ENCODE measurements at places on chromosomes 7 and 10.

DNA sequence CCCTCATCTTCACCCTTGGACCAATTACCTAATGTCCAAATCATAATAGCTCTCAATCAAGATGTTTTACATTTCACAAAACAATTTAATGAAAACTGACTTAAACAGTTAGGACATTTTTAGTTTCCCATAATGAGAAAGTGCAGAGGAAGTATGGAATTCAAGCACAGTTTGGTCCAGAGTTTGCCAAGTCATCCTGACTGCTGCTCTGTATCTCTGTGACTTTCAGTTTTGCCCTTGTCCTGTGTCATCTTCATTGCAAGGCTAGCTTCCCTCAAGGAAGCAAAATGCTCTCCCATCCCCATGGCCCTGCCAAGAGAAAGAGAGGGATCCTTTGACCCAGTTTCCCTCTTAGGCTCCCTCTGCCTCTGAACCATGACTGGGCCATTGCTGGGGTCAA lies 7.9 kb upstream of the PLEKHS1 start:
- DNase-seq = no peak

- no peak for DNase-seq
Observed at GRCh38 chr7:6254866-6255265, 17.6 kb downstream of the CYTH3 start.

DNA sequence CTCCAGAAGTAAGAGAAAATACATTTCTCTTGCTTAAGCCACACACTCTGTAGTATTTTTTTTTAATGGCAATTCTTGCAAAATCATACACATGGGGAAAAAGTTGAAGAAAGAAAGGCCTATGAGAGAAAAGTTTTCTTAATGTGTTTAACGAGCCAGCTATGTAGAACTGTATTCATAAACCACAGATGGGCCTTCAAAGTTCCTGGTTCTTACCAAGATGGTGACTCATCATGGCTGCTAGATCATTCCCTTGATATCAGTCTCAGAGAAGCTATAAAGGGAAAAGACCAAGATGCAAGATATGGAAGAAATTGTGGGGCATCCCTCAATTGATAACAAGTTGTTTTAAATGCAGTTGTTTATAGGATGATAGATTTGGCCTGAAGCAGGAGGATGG lies 992.7 kb upstream of the MBL2 start:
- no peak for DNase-seq

DNA sequence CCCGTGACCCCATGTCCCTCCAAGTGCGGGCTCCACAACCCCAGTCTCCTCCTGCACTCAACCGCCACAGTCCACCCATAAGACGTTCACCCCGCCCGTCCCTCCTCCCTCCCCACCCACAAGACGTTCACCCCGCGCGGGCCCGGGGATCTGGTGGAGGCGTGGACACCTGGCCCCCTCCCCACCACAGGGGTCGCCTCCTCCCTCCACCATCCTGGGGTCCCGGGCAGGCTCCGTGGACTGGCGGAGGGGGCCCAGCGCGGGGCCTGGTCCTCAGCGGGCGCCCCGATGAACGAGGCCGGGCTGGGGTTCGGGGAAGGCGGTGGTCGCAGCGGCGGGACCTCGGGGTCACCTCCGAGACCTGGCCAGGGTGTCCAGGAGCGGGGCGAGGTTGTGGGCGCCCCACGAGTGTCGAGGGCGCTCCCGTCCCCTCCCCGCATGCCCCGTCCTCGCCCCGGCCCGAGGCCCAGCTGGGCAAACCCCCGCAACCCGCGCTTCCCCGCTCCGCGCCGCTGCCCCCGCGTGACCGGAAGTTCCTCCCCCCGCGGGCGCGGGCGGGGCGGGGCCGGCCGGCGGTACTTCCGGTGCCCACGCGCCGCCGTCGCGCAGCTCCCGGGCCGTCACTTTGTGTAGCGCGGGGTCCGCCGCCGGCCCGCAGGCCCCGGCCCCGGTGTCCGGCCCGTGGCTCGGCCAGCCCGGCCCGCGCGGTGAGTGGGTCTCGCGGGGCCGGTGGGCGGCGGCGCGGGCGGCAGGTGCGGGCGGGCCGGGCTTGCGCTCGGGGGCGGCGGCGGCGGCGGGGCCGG lies at the start of gene ZNF316:
Gene ZNF316 (plus strand): TSS at position 578 of the 803 bp plus-strand sequence. CDS start 5,092 bp downstream, outside the sequence.
- peak; percentile 67 for DNase-seq

- DNase-seq = no peak
Observed at GRCh38 chr7:101804967-101805366, 12.5 kb upstream of the CUX1 start.
